CD4-positive, alpha-beta T cell treated with Interleukin-21 for 1 hour (primary cell): ENCODE measurements at places on chromosomes 4 and X.

- no peak for DNase-seq
Observed at GRCh38 chr4:140284456-140284855, 89.0 kb upstream of the SCOC start.

GRCh38 chrX:150197388-150197787 is 165.7 kb upstream of the MAMLD1 start:
- DNase-seq, result no peak

- DNase-seq, result peak; percentile 41
Observed at GRCh38 chr4:168831919-168832762, 177.9 kb downstream of the CBR4 start.

- DNase-seq, result no peak
Observed at GRCh38 chr4:185965426-185966384, 103.3 kb upstream of the TLR3 start.

DNA sequence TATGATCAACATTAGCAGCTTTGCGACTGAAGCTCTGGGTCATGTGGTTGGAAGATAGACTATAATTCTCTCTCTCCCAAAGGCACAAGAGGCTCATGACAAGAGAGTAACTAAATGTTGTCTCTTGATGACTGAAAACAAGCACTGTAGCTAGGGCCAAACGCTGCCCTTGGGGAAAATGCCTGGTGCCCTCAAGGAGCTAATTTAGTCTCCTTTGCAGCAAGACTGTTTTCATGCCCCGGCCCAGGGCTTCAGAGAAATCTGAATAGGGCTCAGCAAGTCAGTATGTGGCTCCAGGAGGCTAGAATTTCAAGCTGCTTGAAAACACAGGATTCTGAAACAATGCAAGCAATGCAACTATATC is 411.9 kb downstream of the GPAT3 start:
- DNase-seq, result no peak

GRCh38 chrX:32408389-32408788 is 803.0 kb downstream of the DMD start:
- DNase-seq, result peak; percentile 10

DNA sequence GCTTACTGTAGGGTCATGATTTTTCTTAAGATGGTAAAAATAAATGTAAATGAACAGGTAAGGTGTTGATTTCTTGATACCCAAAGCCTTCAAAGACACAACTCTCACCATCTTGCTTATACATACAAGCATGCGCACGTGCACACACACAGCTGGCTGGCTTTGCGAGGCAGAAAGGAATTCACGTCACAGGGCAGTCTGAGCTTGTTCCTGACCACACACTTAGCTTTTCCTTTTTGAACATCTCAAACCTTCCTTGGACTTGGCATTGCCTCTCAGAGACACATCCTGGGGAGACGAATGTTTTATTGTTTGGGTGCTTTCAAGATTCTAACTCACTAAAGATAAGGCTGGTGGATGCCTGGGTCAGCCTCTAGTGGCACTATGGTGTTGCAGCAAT is 175.0 kb downstream of the NHS start:
- no peak for DNase-seq

DNA sequence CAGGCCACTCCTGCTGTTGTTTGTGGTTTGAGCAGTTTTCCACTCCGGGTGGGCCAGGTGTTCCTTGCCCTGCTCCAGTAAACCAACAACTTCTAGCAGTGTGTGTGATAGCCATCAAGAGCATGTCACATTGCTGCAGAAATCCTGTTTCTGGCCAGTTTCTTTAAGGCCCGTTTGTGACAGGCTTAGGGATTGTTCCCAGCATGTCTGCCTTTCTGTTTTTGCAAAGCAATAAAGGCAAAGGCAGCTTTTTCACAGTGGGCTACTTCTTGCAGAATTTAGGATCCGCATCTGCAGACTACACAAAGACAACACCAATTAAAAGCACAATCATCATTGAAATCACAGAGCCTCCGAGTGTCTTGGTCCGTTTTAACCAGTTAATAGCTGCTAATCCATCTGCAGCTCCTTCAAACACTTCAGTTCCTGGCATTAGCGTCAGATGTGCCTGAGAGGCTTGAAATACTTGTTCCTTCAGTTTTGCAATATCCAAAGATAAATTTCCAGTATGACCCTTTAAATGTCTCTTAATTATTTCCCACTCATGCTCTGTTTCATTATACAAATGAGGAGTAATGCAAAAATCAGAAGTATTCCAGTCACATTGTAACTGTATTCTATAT is 65.1 kb downstream of the ADAM29 start:
- DNase-seq, result no peak

- no peak for DNase-seq
Observed at GRCh38 chrX:100491174-100491573, 81.1 kb upstream of the PCDH19 start.

GRCh38 chr4:100170986-100171385 is 19.3 kb downstream of the DDIT4L start:
- no peak for DNase-seq

GRCh38 chrX:26557691-26558321 is 341.8 kb downstream of the MAGEB5 start:
- DNase-seq, result no peak

DNA sequence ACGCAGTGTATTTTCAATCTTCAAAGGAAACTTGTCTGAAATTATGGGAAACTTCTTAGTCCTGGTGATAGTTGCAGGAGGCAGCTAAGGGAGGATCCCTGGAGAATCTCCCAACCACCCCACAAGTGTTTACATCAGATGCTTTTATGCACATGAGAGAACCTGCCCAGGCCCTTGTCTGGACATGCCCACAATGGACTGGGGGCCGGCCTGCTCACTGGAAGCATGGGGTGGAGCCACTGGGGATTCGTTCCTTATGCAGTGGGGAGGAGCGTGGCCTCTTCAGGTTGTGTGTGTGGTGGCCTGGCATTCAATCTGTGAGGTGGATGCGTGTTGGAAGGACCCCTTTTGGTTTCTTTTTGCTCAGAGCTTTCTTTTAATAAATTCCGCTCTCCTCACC is 398.7 kb upstream of the PPP1R2C start:
- DNase-seq, result no peak
